CD4-positive, alpha-beta T cell treated with Interferon alpha-2 for 1 hour (primary cell): ENCODE measurements at places on chromosomes 4 and X.

DNA sequence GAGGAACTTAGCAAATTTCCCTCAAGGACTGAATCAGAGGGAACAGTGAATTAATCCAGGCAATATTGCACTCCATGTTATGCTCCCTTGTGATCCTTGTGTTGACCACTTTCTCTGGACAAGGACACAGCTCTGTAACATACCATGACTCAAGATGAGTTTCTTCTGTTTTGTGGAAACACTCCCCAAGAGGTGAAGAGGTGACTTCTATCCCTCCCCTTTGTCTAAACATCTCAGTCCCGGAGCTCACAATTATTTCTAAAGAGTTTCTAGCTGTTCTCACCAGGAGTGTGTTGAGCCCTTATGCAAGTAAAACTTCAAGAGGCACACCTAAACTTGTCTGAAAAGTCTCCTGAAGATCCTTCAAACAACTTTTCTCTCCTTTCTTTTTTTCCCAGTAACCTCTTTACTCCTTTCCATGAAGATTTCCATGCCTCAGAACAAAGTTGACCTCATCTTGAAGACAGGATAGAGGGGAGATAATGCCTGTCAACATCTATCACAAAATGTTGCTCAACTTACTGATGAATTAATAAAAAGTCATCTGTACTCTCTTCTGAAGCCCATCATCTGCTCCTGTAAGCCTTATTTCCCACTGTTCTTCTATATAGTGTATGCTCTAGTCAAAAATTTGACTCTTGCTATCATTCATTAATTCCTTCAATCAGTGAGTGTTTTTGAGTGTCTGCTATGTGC lies 429.1 kb downstream of the SPRY1 start:
- DNase-seq = no peak

DNA sequence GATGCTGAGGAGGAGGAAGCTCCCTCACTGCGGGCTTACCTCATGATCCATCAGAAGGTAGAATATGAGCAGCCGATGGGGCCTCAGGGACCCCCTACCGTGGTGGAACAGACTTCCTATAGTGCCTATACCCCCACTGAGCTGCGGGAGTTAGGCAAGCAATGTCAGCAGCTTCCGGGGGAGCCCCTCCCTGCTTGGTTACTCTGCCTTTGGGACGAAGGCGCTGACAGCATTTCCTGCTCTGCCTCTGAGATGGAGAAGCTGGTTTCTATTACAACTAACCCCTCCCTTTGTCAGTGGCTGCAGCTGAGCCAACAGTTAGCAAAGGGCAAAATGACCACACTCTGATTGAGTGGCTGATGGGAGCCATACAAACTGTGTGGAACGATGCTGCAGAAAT lies 430.7 kb downstream of the IDS start:
- no peak for DNase-seq

DNA sequence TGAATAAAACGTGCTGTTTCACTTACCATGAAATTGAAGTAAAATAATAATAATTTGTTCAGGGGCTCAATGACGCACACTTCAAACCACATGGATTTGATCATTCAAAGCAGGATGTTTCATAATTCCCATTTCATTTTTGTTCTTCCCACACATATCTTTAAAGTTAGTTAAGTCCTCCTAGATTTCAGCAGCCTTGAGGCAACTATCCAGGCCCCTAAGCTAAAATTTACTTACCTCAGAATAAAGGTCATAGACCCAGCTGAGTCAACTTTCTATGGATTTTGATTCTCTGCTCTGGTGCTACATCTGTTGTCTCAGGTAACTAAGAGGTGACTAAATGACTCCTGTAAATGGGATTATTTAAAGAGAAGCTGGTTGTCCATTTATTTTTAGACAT lies 25.0 kb downstream of the GPR174 start:
- no peak for DNase-seq

DNA sequence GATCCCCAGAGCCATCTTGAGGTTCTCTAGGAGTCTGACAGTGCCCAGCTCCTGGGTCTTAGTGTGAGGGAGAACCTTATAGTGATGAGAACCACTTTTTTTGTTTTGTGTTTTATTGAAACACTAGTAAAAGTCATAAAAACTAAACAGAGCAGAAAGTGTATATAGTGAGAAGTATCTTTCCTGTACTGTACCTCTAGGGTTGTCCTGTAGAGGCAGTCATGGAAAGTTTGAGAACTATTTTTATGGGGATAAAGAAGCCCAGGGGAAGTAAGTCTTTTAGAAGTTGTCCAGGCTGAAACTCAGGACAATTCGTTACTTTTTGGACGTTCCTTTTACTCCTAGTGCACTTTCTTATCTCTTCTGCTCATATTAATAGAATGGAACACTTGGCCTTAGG lies 40.9 kb downstream of the ADH5 start:
- no peak for DNase-seq

- DNase-seq = no peak
Measured at GRCh38 chrX:31038575-31039326, 33.1 kb downstream of the FTHL17 start.

GRCh38 chr4:144667500-144667899 lies 21.5 kb downstream of the HHIP start:
- no peak for DNase-seq

DNA sequence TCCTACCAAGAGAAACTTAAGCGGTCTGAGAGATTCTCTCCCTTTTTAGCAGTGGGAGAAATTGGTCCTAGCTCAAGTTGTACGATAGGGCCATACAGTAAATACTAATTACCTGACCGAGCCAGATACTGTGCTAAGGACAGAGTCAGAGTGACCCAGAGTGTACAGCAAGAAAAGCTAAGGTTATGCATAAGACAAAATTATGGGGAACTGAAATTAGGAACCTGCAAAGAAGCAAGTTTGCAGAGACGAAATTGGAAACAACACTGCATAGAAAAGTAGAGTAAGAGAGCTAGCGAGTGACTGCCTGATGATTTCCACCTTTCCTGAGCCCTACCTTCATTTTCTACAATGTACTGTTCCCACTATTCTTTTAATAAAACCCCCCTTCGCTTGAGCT lies 278.1 kb downstream of the NKX6-1 start:
- DNase-seq = no peak

DNA sequence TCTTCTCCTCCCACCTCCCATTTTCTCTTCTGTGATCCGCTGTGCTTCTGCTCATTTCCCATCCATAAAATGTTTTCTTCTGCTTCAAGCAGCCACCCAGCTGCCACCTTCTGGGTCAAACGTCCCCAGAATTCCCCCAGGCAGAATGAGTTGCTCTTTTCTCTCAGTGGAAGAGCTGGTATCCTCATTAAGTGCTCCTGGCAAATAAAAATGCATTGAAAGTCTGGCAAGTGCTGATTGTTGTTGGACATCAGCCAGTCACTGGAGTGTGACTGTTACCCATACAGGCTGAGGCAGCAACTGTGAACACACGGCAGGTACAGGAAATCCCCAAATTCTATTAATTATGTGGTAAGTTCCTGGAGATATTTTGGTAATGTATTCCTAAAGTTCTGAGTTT lies 52.6 kb downstream of the LIMCH1 start:
- no peak for DNase-seq

DNA sequence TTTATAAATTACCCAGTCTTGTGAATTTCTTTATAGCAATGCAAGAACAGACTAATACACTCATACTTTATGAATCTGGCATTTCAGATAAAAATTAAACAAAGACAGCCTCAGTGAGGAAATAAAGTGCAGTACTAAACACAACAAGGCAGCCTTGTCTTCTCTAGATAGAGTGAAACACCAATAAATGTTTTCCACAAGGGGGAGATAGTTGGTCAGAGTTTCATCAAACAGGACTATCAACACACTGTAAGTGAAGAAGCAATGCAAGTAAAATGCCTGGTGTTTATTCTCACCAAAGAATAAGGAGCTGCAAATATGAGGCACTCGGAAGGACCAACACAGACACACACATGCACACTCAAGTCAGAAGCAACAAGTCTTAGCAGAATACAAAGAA lies 62.8 kb downstream of the FAM9B start:
- no peak for DNase-seq

DNA sequence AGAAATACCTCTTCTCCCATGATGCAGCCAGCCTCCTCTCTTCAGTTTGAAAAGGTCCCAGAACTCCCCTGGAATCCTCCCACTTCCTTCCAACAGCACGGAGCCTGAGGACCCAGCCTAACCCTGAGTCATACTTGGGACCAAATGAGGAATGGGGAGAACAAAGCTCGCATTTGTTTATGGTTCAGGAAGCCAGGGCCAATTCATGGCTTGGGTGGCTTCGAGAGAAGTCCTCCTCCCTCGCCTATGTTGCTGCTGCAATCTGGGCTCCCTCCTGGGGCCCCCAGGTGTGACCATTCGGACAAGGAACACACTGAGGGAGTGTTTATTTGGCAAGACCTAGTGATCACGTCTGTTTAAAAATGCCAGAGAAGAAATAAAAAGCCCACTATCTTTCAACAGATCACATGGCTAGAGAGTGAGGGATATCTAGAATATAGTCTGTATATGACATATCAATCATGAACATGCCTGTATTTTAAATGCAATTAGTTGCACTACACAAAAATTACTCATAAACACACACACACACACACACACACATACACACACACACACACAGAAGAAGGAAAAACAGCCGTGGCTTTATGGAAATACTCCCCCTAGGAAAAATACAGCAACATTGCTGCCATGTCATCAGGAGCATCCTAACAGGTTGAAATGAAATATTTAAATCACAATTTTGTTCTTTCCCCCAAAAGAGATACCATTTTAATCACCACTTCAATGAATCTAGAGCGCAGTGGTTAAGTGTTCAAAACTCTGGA lies 155.7 kb upstream of the MAP3K15 start:
- DNase-seq = no peak

DNA sequence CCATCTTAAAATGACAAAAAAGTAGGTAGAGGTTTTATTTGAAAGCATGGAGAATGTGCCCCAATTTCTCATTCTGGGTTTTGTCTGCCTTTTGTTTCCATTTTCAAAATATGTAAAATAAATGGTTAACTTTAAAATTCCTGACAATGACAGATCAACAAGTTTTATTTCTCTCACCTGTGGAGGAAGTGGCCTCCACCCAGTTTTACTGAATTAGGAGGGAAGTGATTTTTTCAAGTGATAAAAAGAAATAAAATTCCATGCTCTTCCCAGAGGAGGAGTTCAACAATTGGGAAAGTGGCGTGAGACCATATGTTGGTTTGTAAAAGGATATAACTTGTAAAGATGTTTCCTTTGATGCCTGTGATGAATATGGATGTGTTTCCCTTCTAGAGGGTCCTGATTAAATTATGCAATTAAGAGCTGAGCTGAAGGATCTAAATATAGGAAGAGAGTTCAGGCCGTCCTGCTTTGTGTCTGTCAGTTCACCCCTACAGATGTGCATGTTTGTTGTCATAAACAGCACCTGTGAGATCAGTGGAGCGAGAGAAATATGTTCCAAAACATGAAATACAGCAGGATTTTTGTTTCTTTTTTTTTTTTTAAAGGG lies 19.5 kb downstream of the SMAD1 start:
- DNase-seq = no peak

GRCh38 chr4:53012738-53013137 lies 150.6 kb downstream of the RASL11B start:
- DNase-seq = no peak

GRCh38 chrX:40169193-40170101 lies 71.7 kb upstream of the BCOR start:
- DNase-seq = peak; percentile 86

- DNase-seq = no peak
Measured at GRCh38 chr4:158254292-158254691, 44.0 kb downstream of the TMEM144 start.

DNA sequence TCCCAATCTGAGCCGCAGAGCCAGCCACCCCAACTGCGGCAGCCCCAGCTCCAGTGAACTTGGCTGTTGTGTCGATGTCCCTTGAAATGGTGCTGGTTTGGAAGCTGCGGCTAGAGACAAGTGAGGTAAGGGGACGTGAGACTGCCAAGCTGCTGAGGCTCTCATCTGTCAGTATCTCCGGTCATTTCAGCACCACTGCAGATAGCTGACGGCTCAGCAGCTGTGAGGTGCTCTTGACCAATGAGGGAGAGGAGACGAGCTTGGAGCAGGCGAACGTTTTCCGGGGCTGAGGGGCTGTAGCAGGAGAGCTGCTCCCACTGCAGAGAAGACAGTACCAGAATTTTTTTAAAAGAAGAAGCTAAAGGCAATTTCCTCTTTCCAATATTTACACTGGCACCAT lies 175.5 kb upstream of the CASK start:
- DNase-seq = no peak

- DNase-seq = no peak
Measured at GRCh38 chr4:127778102-127778501, 4.0 kb upstream of the HSPA4L start.

DNA sequence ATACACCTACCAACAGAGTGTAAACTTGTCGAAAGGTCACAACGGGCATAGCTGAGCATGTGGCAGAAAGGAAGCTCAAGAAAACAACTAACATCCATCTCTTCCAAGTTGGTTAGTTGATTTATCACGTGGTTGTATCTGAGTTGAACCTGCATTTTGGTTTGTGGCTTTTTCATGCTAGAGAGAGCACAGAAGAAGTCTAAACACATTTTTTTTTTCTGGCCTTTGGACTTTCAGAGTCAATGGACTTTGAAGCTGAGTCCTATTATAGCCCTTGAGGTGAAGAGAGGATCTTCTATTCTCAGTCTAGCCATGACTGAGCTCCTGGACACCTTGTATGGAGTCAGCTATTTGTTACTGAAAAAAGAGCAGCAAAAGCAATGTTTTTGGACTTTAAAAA lies 150.6 kb upstream of the TRPC5 start:
- DNase-seq = no peak
